Endothelial cell (in vitro differentiated cells): ENCODE measurements at places on chromosomes 2 and 18. TPM values are rescaled to one million over a fixed set of nuclear protein-coding genes. Genes with fewer than 3 reads are reported as not detected.
A peak's percentile ranks its signal among the peaks of the same experiment; 100 is the strongest.

The IL1RL1 gene
- 0.10 TPM for total RNA-seq

The TBR1 gene
- total RNA-seq: 0.08 TPM

The VIL1 gene
- 0.44 TPM for total RNA-seq

The C2orf66 gene
- 1.4 TPM for total RNA-seq

The EGR4 gene
- total RNA-seq: 0.15 TPM

The DCAF17 gene
- total RNA-seq: 16.2 TPM

The HAT1 gene
- total RNA-seq: 22.8 TPM

The MEP1B gene
- total RNA-seq: 0.15 TPM

- no peak for DNase-seq
- no peak overlapping the region for H3K27ac ChIP-seq
- H3K4me3 ChIP-seq: no peak overlapping the region
- H3K27me3 ChIP-seq: no peaks in the 10 kb centered on the region
Measured at GRCh38 chr18:77733292-77733903, 483.8 kb downstream of the GALR1 start.

GRCh38 chr18:74478880-74479279, 17.3 kb upstream of the CNDP2 start:
- H3K27me3 ChIP-seq: no peaks in the 10 kb centered on the region
- DNase-seq: no peak
- H3K4me3 ChIP-seq: no peak overlapping the region
- H3K4me1 ChIP-seq: no peaks in the 10 kb centered on the region

- no peak overlapping the region for H3K4me3 ChIP-seq
- peaks cover 5% of the 10 kb centered on the region for H3K36me3 ChIP-seq
- H3K4me1 ChIP-seq: peaks cover 10% of the 10 kb centered on the region
- peaks cover 5% of the 10 kb centered on the region for H3K27me3 ChIP-seq
Measured at GRCh38 chr2:96801786-96802595, 14.1 kb upstream of the CNNM3 start.

DNA sequence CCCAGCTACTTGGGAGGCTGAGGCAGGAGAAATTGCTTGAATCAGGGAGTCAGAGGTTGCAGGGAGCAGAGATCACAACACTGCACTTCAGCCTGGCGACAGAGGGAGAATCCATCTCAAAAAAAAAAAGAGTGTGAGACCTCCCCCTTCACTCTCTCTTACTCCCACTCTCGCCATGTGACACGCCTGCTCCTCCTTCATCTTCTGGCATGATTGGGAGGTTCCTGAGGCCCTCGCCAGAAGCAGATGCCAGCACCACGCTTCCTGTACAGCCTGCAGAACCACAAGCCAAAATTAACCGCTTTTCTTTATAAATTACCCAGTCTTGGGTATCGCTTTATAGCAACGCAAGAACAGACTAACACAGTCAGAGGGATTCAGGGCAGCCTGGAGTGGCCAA, 66.3 kb upstream of the CREB1 start:
- no peaks in the 10 kb centered on the region for H3K36me3 ChIP-seq
- no peak for DNase-seq
- no peak overlapping the region for H3K27ac ChIP-seq
- H3K4me1 ChIP-seq: no peaks in the 10 kb centered on the region
- peaks cover 2% of the 10 kb centered on the region for H3K27me3 ChIP-seq
- no peak overlapping the region for H3K4me3 ChIP-seq

GRCh38 chr2:61009355-61009754, 8.2 kb upstream of the PEX13 start:
- no peaks in the 10 kb centered on the region for H3K36me3 ChIP-seq
- no peaks in the 10 kb centered on the region for H3K4me1 ChIP-seq
- H3K4me3 ChIP-seq: no peak overlapping the region
- no peaks in the 10 kb centered on the region for H3K27me3 ChIP-seq

DNA sequence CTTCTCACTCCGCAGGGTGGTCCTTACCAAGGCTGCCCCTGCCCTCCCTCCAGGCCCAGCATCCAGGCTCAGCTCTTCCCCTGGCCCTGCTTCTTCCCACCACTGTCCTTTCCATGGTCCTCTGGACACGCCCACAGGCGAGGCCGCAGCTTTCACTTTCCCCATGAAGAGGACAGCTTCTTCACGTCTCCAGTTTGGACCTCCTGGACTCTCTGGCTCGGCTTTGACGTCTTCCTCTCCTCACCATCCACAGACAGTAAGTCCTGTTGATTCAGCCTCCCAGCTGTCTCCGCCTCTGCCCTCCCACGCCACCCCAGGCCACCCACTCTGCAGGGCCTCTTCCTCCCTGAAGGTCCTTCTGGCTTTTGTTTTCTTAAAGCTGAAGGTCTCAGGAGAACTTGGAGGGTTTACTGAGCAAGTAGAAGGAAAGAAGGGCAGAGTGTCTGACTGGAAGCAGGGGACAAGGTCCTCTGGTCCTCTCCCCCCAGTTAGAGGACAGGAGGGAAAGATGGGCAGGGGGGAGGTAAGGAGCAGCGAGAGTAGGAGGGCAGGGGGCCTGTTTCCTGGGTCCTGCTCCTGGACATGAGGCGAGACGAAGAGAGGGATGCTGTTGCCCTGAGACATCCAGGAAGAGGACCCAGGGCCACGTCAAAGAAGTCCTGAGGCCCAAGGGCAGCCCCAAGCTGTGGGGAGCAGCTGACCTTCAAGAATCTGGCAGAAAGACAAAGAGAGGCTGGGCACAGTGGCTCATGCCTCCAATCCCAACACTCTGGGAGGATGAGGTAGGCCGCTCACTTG, 24.7 kb upstream of the NMUR1 start:
- DNase-seq: no peak
- no peak overlapping the region for H3K4me3 ChIP-seq
- H3K36me3 ChIP-seq: peaks cover 12% of the 10 kb centered on the region
- peaks cover 1% of the 10 kb centered on the region for H3K4me1 ChIP-seq
- no peak overlapping the region for H3K27ac ChIP-seq
- peaks cover 2% of the 10 kb centered on the region for H3K27me3 ChIP-seq

DNA sequence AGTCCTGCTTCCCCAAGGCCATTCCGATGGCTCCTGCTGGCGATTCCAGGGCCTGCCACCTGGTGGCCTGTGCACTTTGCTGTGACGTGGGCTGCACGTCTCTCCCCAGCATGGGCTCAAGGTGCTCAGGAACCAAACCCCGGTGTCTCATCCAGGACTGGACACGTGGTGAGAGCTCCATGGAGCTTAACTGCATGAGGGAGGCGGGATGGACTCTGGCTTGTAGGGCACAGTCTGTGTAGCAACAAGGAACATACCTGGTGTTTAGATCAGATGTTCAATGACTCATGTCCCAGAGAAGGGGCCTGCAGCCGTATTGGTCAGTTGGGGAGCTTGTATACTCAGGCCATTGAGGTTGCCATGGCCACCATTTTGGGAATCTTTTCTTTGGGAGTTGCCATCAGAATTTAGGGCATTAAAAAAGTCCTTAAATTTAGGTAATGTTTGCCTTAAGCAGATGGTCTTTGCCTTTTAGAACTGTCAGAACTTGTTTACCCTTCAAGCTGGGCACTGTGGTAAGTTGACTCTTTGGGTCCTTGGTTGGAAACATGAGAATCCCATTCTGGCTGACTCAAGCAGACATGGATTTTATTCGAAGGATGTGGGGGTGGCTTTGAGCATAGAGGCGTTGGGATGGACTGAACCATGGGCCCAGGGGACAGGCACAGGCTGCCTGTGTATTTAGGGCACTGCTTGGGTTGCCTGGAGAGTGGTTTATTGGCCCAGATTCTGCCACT, 21.0 kb downstream of the AGAP1 start:
- H3K27ac ChIP-seq: no peak overlapping the region
- H3K36me3 ChIP-seq: peaks cover 13% of the 10 kb centered on the region
- H3K4me1 ChIP-seq: peaks cover 12% of the 10 kb centered on the region

DNA sequence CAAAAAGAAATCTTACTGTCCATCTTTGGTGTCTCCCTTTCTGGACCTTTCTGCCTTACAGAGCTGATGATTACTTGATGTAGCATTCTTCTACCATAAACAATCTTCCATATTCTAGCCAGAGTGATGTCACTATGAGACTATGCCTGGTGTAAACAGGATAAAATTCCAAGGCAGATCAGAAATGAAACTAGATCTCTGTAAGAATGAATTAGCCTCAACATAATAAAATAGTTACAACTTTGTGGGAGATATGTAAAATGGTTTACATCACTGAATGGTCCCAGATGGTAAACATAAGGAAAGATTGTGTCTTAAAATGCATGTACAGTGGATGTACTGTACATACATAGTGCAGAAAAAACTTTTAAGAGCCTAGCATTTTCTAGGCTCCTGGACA, 112.3 kb upstream of the ZNF521 start:
- no peak overlapping the region for H3K4me3 ChIP-seq
- H3K27me3 ChIP-seq: peaks cover 2% of the 10 kb centered on the region
- H3K4me1 ChIP-seq: peaks cover 7% of the 10 kb centered on the region
- no peak for DNase-seq
- no peaks in the 10 kb centered on the region for H3K36me3 ChIP-seq

- no peaks in the 10 kb centered on the region for H3K4me1 ChIP-seq
- H3K27me3 ChIP-seq: peaks cover 7% of the 10 kb centered on the region
- H3K36me3 ChIP-seq: no peaks in the 10 kb centered on the region
- no peak for DNase-seq
Measured at GRCh38 chr2:120490091-120490798, 144.3 kb downstream of the INHBB start.

DNA sequence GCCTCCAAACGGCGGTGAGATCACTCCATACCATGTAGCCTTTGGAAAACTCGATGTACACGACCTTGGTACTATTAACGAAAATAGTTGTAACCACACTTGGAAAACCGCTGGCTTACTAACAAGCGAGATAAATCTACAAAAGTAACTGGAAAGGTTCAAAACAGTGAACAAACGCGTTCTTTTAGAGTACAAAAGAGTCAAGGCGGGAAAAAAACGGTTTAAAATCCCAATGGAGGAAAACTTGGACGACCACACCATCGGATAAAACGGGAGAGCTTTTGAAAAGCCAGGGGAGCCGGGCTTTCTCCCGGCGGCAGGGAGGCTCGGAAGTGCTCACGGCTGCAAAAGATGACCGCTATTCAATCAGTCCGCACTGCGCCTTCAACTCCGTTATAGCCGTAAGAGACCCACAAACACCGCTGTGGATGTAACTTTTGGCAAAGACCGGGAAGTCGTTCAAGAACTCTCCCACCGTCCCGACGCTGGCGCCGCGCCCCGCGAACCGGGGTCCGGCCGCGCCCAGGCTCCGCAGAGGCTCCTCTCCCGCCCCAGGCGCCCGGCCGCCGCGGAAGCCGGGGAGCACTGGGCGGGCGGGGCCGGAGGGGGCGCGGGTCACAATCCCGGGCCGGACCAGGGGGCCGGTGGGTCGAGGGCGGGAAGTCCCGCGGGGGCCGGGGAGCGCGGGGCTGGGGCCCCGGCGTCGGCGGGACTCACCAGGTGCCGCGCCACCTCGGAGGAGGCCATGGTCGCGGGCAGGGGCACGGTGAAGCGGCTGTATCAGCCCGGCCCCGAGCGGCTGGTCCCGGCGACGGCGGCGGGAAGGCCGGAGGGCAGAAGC, 465 bp downstream of the SEPTIN10 start:
- DNase-seq: peak; percentile 58
- H3K4me1 ChIP-seq: peaks cover 31% of the 10 kb centered on the region
- H3K4me3 ChIP-seq: peak overlapping the region; percentile 94
- H3K36me3 ChIP-seq: peaks cover 7% of the 10 kb centered on the region

DNA sequence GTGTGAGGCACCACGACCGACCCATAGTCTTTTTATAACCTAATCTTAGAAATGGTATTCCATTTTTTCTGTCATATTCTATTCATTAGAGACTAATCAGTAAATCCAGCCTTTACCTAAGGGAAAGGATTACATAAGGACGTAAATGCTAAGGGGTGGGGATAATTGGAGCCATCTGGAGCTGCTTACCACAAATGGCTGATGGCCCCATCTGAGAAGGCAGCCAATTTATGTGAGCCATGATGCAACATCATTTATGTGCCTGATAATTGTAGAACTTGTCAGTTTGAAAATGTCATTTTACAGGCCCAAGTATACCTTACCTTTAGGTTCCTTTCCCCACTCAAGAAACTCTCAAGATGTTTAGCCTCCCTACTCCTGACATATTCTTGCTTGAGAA, 44.0 kb downstream of the ARHGEF33 start:
- H3K27me3 ChIP-seq: no peaks in the 10 kb centered on the region
- no peaks in the 10 kb centered on the region for H3K4me1 ChIP-seq
- H3K27ac ChIP-seq: no peak overlapping the region
- no peaks in the 10 kb centered on the region for H3K36me3 ChIP-seq

- no peak overlapping the region for H3K27ac ChIP-seq
- no peak overlapping the region for H3K4me3 ChIP-seq
- H3K4me1 ChIP-seq: peaks cover 9% of the 10 kb centered on the region
- no peaks in the 10 kb centered on the region for H3K27me3 ChIP-seq
- no peak for DNase-seq
- no peaks in the 10 kb centered on the region for H3K36me3 ChIP-seq
Measured at GRCh38 chr18:72908181-72908580, 40.4 kb upstream of the NETO1 start.

DNA sequence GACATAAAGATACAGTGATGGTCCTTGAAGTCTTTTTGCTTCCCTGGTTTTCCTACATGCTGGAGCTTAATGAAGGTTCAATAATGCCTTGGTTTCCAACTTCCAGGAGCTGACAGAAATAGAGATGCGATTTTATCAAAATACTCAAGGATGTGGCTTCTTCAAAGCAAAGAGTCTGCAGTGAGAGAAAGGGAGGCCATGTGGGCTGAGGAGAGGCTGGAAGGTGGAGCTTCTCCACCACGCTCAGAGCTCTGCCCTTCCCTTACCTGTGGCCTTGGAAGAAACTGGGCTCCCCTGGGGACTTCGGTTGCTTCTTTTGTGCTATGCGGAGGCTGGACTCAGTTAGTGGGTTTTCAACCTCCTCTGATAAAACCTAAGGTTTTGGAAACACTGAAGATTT, 175.0 kb upstream of the APCDD1 start:
- no peaks in the 10 kb centered on the region for H3K4me1 ChIP-seq
- no peak overlapping the region for H3K27ac ChIP-seq
- H3K4me3 ChIP-seq: no peak overlapping the region
- peaks cover 1% of the 10 kb centered on the region for H3K27me3 ChIP-seq
- H3K36me3 ChIP-seq: no peaks in the 10 kb centered on the region
- DNase-seq: no peak

- peaks cover 12% of the 10 kb centered on the region for H3K36me3 ChIP-seq
- no peak overlapping the region for H3K4me3 ChIP-seq
- H3K4me1 ChIP-seq: peaks cover 14% of the 10 kb centered on the region
- no peak overlapping the region for H3K27ac ChIP-seq
- DNase-seq: no peak
- H3K27me3 ChIP-seq: no peaks in the 10 kb centered on the region
Measured at GRCh38 chr18:28903306-28903705, 726.4 kb upstream of the CDH2 start.
